CD4-positive, alpha-beta T cell treated with Interleukin-6 at 100 ng/mL for 8 hours (primary cell): ENCODE measurements at places on chromosomes 11 and 22.
A peak's percentile ranks its signal among the peaks of the same experiment; 100 is the strongest.

DNA sequence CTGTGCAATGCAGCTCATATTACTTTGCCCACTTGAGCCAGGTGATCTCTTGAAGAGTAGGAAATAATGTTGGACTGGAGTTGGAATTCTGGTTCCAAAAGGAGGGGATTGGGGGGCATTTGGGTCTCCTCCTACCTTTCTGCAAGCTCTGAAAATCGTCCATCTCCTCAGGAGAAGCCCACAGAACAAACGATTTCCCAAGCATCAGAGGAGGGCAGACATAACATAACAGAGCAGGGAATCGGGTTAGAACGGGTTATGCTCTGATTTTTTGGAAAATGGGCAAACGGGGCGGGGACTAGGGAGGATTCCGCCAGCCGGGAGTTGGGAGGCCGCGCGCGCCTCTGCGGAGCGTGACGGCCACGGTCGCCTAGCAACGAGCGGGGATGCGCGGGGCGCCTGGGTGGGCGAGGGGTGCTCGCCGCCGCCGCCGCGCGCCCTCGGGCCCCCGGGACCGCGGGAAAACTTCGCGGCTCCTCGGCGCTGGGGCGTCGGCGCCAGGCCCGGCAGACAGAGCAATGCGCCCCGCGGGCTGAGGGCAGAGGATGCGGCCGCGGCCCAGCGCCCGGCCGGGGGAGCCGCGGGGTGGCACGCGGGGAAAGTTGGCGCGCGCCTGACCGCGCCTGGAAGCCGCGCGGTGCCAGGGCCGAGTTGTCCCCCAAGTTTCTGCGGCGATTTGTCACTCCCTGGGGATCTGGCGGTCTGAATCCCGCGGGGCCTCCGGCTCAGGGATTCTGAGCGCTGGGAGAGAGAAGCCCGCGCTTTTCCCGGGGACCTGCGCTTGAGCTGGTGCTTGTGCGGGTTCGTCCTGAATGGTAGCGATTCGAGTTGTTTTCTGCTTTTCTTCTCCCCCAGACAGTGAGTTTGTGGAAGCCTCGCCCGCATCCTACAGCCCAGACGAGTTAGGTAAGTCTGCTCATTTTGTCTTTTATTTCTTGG is 27.8 kb upstream of the AMOTL1 start:
- DNase-seq: no peak

DNA sequence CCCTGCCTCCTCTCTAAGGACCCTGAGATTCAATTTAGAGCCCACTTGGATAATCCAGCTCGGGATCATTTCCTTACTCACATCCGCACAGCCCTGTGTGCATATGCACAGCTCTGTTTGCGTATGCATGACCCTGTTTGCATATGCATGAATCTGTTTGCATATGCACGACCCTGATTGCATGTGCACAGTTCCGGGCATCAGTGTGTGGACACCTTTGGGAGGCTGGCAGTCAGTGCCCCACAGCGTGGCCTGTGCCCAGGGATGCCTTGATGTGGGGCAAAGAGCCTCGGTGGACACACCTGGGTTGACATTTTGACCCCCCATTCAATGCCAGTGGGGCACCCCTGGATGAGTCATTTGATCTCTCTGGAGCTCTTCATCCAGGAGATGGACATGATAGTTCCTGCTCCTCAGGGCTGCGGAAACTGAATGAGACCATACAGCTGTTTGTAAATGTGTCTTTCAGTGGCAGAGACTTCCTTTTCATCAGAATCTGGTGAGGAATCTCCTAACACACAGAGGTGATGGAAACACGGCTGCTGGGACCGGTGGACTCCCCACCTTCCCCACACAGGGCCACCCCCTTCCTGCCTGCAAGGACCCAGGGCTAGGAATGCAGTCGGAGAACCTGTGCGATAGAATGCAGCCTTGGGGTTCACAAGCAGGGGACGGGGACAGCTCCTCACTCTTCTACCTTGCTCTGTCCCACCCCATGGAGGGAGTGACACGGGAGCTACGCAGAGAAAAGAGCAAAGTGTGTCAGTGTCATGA is 41.2 kb downstream of the MYEOV start:
- no peak for DNase-seq

GRCh38 chr11:83639995-83640758 is 354.0 kb upstream of the CCDC90B start:
- DNase-seq: no peak

DNA sequence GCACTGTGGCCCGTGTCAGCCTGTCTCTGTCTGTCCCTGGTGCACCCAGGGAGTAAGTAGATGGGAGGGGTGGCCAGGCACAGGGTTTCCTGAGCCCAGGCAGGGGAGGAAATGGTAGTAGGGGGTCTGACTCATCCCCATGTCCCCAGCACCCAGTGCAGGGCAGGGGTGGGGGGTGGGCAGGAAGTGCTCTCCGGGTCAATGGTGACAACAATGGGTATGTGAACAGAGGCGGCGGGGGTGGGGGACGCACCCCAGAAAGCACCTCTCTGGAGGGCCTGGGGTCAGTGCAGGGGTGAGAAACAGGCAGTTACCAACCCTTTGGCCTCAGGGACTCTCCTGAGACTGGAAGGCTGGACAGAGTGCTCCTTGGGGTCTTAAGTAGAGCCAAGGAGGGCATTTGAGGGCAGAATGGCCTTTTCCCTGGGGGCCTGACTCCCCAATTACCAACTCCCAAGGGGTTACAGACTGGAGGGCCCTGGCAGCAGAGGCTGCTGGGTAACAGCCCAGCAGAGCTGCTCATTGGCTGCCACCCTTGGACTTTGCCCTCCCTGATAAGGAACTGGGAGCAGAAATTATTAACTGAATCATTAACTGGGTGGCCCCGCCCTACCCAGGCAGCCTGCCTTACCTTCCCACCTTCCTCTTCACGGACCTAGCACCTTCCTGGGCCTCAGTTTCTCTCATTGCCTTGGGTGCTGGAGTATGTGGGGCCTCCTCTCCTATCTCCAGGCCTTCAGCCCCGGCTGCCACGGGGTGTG is 4.2 kb downstream of the MYRF start:
- DNase-seq: peak; percentile 41

DNA sequence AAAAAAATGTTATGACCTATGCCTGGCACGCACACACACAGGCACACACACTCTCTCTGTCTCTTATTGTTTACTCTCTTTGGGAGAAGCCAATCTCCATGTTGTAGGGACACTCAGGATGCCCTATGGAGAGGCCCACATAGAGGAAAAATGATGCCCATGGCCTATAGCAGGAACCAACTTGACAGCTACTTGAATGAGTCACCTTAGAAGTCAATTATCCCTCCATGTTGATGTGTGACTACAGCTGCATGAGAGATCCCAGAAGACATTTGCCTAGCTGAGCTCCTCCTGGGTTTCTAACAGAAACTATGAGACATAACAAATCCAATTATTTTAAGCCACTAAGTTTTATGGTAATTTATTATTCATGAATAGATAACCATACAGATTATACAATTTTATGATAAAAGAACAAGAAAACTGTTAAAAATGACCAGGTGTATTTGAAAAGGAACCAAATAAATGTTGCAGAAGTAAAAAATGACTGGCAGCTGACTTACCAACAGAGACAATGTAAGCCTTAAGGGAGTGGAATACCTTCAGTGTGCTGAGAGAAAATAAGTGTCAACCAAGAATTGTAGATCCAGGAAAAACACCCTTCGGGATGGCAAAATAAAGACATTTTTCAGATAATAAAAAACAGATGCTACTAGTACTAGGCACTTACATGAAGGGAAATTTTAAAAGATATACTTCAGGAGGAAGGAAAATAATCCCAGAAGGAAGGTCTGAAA is 403.7 kb upstream of the SYN3 start:
- no peak for DNase-seq

DNA sequence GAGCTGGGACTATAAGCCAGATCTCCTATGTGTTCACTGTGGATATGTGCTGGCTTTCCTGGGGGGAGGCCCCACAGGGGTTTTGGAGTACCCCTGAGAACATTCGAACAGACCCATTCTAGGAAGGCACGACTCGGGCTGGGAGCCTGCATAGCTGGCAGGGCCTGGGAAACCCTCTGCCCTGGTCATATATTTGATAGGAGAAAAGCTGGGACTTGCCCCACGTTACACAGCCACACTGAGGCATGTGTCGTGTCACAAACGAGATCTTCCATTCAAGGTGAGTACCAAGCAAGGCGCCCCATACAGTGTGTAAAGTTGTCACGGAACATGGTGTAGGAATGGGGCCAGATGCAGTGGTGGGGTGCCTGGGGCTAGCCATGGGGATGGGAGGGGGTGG is 11.2 kb downstream of the MYO7A start:
- no peak for DNase-seq

- DNase-seq: no peak
Measured at GRCh38 chr11:91749251-91749650, 475.4 kb upstream of the FAT3 start.
